ENCODE measurements at places on chromosomes 3 and 15. TPM values are rescaled to one million over a fixed set of nuclear protein-coding genes. Genes with fewer than 3 reads are reported as not detected.
A peak's percentile ranks its signal among the peaks of the same experiment; 100 is the strongest.

SLC28A1 gene
- total RNA-seq = not detected

PLXNB1 gene
- total RNA-seq = 7.0 TPM

TICRR gene
- 18.7 TPM for total RNA-seq

ECE2 gene
- total RNA-seq = not detected

ALDH1L1 gene
- total RNA-seq = not detected

GRIP2 gene
- not detected for total RNA-seq

GRCh38 chr3:35422101-35422500, 217.2 kb upstream of the ARPP21 start:
- no peak for DNase-seq

DNA sequence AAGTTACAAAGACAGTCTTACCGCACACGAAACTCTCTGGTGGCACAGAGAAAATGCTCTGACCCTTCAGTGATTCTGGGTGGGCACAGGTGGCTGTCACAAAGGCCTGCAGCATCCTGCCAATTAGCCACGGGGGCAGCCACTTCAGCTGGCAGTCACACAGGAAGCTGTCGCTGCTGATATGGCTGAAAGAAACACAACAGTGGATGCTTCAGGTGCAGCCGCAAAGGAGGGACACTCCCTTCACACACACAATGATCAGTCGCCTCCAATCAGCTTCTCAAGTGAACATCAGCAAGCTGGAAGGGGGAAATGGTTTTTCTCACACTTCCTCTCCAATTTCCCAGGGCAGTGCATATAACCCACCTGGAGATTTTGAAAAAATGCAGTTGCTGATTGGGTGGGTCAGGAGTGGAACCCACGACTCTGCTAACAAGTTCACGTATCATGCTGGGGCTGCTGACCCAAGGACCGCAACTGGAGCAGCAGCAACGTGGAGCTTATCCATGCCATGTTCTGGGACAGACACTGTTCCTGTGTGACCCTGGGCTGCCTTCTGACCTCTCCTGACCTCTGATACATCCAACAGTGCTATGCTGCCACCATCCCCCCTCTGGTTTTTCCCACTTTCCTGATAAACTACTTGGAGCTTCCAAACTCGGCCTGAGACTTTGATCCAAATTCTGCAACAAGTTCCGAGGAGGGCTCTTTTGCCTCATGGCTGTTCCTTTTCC, 106.6 kb downstream of the LRIG1 start:
- peak; percentile 37 for DNase-seq

DNA sequence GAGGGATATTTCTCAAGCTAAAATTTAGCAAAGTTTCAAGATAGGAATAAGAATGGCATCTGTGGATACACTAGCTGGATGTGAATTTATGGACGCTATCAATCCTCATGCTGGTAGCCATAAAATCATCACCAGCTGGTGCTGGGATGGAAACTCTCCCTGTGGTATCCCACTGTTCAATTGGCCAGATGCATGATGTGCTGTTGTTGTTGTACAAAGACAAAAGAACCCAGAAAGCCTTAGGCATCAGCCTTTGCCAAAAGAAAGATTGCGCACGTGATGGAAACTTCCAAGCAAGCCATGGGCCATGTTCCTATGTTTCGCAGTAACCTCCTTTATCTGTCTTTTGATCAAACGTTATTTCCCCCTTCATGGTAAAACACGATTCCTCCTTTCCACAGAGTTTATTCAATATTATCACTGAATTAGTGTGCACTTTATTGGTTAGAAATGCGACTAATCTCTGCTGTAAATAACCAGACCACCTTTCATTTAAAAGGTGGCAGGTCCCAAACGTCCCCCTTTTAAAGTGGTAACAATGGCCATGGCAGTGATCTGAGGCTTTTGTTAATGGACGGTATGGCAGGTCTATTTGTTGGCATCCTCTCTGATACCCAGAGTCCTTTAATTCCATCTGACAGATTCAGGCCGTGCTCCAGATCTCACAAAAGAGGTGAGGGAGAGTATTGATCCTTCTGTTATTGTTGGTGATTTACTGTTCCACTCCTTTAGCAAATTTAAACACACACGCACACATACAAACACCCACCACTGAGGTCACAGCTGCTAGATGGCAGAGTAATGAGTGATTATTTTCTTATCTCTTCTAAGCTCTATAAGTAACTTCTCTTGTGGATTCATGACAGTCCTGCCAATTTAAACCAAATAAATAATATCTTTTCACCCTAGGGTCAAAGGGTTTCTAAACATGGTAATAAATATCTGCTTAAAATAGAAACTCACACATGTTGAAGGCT, 291.2 kb upstream of the KCNMB2 start:
- DNase-seq = no peak

DNA sequence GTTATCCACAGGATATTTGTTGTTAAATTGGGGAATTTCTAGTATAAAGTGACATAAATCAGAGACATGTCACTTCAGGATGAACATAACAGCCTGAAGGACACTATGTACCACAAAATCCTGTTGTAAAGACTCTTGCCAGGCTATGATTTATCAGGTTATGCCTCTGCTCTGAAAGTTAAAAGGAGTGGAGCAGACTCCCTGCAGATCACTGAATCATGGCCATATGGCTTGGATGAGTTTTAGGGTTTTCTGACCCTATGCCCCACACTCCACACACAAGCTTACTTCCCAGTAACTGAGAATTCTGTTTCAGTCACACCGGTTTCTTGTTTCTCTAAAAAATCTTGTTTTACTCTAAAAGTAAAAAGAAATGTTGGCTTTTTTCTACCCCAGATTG, 869.4 kb downstream of the NAALADL2 start:
- DNase-seq = no peak

DNA sequence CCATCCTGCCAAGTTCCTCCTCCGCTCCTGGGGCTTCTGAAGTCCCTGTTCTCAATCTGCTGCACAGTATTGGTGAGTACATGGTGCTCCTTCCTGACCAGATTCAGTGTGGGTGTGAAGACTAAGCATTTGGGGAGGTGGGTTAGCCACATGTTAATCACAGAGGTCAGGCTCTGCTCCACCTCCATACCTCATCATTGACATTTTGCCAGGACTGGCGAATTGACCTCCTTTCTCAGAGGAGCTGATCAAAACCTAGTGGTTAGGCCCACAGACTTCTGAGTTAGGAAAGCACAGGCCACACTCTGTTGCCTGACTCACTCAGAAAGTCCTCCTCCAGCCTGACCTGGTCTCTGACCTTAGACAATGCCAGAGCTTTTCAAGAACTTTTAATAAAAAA, 8.4 kb upstream of the RPS17 start:
- DNase-seq = no peak

DNA sequence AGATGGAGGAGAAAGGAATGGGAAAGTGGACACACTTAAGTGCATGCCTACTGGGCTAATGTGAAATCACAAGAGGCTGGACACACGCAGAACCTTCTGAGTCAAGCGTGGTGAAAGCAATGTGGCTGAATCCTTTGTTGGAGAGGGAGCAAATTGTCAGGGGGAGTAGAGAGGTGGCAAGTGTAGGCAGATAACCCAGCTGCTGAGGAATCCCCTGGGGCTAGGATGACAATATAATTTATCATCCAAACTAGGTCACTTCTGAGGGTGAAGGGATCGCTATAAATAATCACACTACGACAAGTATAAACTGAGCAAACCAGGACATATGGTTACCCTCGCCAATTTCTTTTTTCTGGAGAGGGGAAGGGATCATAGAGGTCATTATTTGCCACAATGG, 28.7 kb downstream of the TAMM41 start:
- no peak for DNase-seq

- DNase-seq = no peak
Observed at GRCh38 chr15:80569656-80570055, 125.5 kb upstream of the ABHD17C start.

DNA sequence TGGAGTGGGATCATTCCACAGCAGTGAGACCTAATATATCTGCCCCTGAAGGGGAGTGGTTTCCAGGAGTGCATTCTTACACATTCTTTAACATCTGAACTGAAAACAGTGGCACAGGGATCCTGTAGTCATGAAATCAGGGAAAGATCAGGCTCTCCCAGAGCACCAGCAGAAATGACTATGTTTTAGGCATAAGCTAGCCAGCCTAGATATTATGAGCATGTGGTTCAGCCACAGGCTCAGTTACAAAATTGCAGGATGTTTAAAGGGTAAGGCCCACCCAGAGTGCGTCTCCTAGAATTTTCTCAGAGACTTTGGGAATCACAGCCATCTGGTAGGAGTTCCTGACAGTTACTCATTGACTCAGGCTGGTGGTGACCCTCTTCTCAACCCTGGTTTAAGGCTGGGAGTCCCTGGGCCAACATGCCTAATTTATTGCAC, 20.9 kb downstream of the FSTL1 start:
- DNase-seq = no peak

DNA sequence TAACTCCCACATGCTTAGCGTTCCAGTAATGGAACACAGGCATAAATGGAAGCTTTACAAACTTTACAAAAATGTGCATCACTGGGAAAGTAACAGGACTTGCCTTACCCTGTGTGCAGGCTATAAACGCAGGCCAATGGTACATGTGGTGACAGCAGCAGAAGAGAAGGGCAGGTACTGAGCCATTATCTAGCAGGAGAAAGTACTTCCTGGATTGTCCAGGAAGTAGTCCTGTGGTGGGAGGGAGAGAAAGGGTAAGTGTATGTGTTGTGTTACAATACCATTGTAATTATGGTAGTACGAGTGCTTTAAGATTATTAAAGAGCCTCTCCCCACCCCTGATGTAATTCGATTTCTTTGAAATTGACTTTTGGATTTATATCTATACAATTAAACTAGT, 5.3 kb downstream of the ATP1B3 start:
- DNase-seq = no peak

DNA sequence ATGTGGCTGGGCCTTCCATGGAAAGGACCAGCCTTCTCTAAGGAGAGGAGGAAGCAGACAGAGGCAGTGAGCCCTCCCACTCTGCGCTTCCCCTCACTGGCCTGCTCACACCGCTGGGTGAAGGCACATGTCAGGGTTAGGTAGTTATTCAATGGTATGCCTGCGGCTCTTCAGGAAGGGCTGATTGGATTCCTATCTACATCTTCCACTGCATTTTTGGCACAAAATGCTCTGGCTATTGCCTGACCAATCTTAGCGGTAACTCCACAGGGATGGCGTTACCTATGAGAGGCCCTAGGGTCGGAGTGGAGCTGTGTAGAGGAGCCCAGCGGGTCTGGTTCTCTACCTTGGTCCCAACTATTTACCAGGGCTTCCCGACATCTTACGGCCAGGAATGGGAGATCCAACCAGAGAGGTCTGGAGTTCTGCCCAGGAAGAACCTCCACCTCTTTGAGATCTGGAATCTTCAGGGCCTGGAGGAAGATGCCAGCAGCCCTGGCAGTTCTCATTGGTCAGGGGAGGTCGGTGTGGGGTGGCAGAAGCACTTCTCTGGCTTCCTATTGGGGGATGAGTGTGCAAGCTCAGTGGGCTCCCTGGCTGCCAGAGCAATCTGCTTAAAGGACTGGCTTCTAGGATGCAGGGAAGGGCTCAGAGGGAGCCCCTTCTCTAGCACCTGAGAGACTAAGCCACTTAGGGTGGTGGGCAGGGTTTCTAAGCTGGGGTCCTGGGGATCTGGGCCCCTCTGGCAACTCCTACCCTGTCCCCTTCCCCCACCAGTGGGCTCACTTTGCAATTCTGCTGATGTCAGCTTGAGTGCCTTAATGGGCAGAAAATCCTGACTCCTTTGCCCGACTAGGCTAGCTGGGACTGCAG, 24.3 kb downstream of the SNX33 start:
- DNase-seq = no peak

DNA sequence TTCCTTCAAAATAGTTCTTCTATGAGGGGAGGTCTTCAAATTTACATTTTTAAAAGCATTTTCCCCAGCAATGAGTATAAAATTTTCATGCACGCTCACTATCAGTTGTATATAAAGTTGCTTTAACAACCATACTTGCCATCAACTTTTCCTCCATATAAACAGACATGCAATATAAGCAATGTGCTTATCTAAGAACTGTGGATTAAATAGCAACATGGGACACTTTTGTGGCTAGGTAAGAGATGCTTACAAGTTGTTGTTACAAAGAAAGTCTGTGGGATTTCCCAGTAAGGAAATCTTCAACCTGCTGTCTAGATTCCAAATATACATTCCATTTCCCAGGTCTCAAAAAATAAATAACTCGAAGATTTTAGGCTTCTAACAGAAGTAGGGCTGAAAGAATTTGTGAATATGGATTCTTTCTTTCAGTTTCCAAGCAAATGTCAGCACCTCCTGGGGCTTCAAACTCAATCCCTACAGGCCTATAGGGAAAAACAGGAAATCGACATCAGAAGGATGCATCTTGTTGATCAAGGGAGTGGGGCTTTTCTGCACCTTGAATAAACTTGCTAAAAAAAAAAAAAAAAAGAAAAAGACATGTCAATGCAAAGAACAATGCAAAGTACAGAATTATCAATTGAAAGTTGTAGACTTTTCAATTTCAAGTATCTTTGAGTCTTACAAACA, 16.1 kb downstream of the TNIK start:
- no peak for DNase-seq

GRCh38 chr15:75043509-75044257, 20.3 kb downstream of the PPCDC start:
- DNase-seq = no peak

- no peak for DNase-seq
Observed at GRCh38 chr3:127342735-127343134, 54.9 kb upstream of the PRR20G start.

DNA sequence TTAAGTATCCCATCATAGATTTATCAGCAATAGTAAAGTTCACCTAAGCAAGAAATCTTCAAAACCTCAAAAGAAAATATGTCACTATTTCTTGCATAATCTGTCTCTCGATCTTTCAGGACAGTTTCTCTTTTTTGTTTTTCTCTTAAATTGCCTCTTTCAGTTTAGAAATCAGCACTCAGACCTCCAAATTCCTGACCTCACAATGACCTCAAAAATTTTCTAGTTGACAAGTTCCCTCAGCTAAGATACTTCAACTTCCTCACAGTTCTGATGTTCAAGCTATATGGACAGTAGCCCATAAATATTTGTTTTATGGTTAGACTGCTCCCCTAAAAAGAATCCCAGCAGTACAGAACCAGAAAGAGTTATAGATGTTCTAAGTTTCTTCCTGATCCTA, 24.1 kb downstream of the SLC24A5 start:
- no peak for DNase-seq

DNA sequence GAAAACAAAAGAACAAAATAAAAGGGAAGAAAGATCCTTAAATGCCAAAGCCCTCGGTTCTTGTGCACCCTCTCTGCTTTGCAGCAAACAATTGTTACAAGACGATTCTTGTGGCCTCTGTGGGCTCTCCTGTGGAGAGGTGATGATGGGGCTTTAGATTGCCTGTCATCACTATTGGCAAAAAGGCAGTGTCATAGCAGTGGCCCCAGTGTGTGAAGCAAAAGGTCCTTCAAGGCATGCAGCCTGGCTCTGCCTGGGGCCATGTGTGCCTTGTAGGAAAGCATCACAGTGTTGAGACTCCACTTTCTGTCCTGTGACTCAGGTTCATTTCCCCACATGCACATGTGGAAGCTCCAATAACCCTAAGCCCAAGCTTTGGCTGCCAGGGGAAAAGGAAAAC, 43.7 kb downstream of the POC1A start:
- DNase-seq = no peak

DNA sequence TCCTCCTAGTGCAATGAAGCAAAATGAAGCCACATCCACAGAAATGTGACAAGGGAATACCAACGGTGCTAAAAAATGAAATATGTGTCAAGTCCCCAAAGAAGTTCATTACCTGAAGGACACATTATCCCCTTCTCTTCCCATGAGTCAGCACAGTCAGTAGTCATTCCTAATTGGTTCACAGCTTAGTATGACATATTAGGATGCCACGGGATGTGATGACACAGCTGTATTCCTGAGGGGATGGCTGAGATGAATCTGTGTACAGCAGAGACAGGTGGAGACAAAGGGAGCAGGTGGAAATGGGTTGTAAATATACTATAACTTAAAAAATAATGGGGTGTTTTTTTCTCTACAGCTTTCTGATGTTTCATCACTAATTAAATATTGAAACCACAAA, 273.4 kb downstream of the ARRDC4 start:
- DNase-seq = no peak

Data from activated T-helper 2 cell treated with anti-CD3 and anti-CD28 coated beads, Interferon-gamma antibody, Interleukin-2, Interleukin-4, amounts not matched to agents 10 μg/mL and 5 μg/mL and 100 μg/mL, durations not matched to agents 14 hours and 24 hours and 36 hours (primary cell).